GM04503 (cell line): ENCODE measurements at places on chromosomes 4 and X.

DNA sequence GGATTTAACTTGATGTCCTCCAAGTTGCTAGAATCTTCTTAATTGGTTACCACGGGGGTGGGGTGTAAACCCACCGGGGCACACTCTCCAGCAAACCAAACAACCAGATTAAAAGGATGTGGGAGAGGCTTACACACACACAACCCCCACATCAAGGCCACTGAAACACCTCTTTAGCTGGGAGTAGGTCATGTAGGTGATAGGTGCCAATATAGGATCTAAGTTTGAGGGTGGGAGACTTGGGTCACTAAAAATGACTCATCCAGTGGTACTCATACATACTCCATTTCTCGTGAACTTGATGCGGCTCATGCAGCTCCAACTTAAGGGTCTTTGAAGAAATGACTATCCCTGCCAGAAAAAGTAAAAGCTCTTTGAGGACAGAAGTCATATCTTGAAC is 20.5 kb upstream of the CD40LG start:
- DNase-seq = no peak

DNA sequence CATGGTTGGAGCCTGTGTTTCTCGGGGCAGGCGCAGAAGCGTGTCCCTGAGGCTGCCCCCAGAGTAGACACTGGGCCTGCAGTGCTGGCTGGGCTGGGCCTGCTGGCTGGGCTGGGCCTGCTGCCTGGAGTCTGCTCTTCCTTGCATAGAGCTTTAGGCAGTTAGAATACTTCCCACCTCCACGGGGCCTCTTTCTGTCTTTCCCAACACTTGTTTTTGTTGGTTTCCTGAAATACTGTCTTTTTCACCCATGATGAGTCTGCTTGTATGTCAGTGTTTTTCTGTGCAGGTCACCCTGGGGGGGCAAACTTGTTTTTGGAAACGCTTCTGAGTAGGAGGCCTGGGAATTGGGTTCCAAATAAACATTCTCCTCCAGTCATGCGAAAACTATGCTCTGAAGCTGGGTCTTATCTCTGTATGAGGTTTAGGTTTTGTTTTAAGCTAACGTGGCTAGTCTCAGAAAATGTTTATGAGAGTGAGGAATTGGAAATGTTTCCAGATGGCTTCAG is 32.2 kb downstream of the TRMT44 start:
- peak; percentile 95 for DNase-seq

- no peak for DNase-seq
Observed at GRCh38 chrX:24426921-24427746, 38.0 kb upstream of the PDK3 start.

GRCh38 chr4:18292411-18292810 is 270.9 kb upstream of the LCORL start:
- DNase-seq = no peak

DNA sequence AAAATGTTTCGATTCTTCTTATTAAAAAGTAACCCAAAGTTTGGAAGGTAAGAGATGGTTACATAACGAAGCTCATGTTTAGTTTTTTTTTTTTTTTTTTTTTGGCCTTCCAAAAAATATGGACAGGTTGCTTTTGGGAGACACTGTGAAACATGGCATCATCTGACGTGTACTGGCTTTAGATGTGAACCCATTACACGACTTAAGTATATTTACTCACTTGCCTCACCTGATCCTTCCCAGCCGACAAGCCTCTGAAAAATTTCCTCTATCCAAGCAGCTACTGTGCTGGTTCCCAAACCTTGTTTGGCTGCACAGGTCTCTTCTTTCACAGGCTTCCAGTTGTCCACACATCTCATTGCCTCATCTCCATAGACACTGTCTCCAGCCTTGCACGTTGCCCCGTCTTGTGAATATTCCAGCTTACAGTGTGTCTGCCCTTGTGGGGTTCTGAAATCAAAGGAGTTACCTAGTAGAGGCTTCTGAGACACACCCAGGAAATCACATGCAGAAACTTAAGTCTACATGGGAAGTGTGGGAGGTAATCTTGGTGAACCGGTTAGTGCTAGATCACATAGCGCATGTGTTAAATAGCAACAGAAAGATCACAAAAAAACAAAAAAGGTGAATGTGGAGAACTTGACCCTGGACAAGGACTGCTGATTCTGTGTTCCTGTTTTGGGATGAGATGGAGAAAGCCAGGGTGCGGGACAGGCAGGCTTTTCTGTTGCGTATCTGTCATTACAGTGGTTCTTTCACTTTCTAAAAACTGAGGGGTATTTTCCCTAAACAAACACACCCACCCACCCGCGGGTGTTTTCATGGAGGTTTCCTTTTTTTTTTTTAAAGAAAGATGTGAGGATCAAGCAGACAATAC is 328.6 kb downstream of the ARHGAP10 start:
- DNase-seq = no peak

GRCh38 chr4:64497491-64497890 is 88.2 kb upstream of the TECRL start:
- DNase-seq = no peak

DNA sequence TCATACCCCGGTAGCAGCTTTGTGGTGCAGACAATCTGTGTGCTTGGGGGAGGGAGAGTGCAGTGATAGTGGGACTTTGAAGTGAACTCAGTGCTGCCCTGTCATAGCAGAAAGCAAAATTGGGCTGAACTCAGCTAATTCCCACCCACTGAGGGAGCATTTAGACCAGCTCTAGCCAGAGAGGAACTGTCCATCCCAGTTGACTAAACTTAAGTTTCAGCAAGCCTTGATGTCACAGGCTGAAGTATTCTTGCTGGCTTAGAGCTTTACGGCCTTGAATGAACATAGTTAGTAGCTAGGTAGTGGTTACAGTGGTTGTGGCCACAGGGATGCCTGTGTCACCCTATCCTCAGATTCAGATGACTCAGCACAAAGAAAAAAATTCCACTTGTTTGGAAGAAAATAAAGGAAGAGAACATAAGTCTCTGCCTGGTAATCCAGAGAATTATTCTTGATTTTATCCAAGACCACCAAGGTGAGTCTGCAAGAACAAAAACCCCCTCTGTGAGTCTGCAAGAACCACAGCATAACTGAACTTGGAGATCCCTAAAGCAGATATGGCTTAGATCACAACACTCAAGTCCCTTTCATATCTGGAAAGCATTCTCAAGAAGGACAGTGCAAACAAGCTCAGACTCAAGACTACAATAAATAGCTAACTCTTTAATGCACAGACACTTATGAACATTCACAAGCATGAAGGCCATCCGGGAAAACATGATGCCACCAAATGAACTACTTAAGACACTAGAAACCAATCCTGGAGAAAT is 39.4 kb downstream of the ADH7 start:
- no peak for DNase-seq

DNA sequence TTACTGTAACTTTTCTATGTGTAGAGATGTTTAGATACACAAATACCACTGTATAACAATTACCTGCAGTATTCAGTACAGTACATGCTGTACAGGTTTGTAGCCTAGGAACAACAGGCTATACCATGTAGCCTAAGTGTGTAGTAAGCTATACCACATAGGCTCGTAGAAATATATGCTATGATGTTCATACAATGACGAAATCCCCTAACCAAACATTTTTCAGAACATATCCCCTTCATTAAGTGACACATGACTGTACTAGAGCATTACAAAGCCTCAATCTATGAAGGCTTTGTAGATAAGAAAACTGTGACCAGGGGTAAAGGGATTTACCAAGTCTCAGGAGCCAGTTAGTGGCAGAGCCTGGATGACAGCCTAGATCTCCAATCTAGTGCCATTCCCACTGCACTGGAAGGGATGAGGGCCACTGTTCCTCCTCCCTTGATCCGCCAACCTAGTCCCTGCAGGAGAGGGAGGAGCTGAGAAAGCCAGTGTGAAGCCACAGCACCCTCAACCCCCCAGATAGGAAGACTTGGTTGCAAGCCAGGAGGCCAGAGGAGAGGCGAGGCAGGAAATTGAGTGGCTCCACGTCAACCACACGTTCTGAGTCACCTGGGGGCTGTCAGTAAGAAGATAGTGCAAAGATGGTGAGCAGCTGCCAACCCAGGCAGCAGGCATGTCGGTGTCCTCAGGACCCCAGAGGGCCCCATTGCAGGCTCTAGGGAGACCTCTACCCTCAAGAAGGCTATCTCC is 227.7 kb downstream of the BCOR start:
- no peak for DNase-seq

GRCh38 chr4:143575331-143575730 is 61.8 kb downstream of the SMARCA5 start:
- no peak for DNase-seq

DNA sequence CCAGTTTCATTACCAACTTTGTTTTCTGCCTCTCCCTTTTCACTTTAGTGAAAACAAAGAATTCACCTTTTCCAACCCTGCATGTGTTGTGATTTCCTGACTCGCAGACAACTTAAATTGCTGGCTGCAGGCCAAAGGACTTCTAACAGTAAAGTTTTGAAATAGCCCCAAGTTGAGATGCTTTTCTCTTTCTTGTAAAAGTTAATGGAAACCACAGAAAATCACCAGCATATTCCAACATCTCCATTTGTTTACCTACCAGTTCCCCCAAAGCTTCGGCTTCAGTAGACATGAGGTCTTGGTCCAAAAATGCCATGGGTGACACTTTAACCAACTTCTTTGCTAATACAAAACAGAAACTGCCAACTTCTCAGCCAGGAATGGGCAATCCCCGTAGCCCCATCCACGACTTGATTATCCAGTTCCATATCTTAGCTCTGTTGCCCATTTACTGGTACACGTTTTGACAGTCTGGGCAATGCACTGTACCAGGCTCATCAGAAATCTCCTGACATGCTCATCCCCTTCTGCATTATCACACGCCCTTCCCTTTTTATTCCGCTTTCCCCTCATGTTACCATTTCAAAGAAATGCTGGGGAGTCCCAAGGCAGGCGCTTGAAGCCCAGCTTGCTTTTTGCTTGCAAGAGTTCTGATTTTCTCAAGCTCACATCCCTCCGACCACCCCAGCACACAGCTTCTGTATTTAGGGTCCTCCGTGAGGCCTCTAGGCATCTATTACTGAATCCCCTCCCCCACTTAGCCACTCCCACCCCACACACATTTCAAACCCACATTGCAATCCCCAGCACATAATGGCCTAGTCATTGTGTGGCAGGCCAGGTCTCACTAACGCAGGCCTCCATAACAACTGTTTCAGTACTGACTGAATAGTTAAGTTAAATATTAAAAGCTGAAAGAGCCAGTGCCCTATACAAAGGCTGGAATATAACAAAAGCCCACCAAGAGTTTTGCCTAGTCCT is 137.9 kb upstream of the S100G start:
- no peak for DNase-seq

GRCh38 chrX:56782352-56782751 is 53.3 kb downstream of the NBDY start:
- no peak for DNase-seq

- no peak for DNase-seq
Observed at GRCh38 chrX:124720532-124720931, 374.2 kb downstream of the SH2D1A start.

GRCh38 chr4:163263606-163264005 is 68.8 kb downstream of the NPY1R start:
- no peak for DNase-seq

GRCh38 chrX:45036161-45036560 is 163.2 kb downstream of the KDM6A start:
- DNase-seq = no peak

DNA sequence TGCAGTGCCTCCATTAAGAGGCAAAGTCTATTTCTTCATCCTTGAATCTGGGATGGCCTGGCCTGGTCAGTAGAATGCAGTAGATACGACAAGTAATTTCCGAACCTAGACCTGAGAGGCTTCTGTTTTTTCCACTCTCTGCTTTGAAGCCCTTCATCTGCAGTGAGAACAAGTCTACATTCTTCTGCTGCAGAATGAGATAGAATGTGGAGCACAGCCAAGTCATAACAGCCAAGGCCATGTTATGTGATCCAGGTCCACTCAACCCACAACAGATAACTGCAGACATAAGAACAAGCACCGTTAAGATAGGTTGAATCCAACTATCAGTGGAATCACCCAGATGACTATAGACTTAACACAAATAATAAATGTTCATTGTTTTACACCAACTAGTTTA is 1297.7 kb downstream of the C4orf33 start:
- DNase-seq = no peak

DNA sequence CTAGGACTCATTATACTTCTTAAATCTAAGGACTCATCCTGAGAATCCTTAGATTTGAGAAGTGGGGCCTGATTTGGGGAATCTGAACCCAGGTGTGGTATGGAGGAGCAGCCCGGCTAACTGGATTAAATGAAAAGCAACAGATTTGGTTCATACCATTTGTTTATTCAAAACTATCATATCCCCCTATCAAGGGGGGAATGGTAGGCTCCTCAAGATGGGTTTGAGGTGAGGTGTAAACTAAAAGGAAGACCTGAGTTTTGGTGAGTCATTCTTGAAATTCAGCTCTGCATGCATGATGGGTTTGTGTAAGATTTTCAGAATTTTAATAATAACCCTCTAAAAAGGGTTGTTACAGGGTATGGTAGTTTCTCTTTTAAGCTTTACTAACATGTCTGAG is 53.4 kb downstream of the CASP6 start:
- DNase-seq = no peak

- DNase-seq = no peak
Observed at GRCh38 chr4:39169426-39169825, 12.9 kb upstream of the WDR19 start.

- no peak for DNase-seq
Observed at GRCh38 chrX:20263474-20263873, 3.2 kb downstream of the RPS6KA3 start.

- DNase-seq = no peak
Observed at GRCh38 chrX:119871245-119871598, 311 bp downstream of the RNF113A start.

GRCh38 chr4:159227984-159228383 is 125.1 kb downstream of the RAPGEF2 start:
- no peak for DNase-seq

GRCh38 chrX:53379747-53380146 is 42.7 kb downstream of the SMC1A start:
- no peak for DNase-seq

DNA sequence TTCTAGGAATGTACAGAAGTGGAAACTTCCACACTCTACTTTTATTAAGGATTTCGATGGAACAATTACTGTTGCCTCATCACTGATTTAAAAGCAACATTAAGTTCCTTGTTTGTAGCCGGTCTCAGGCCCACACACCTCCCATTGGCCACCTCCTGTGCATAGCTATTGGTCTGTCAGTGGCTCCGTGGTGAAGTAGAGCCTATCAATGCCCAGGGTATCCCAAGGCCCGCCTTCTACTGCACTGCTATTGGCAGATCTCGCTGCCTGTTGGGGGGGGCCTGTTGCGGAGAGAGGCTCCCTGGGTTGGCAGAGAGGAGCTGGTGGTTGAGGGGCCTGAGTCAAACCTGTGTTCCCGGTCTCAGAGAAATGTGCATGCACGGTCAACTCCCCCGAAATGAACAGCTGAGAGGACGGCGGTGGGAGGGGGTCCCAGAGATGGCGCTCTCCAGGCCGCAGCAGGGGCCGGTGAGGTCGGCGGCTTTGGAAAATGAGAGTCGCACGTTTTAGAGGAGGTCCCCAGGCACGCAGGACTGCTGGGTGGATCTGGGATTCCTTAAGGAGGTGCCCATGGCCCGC is 4.9 kb upstream of the ARAF start:
- DNase-seq = peak; percentile 73

DNA sequence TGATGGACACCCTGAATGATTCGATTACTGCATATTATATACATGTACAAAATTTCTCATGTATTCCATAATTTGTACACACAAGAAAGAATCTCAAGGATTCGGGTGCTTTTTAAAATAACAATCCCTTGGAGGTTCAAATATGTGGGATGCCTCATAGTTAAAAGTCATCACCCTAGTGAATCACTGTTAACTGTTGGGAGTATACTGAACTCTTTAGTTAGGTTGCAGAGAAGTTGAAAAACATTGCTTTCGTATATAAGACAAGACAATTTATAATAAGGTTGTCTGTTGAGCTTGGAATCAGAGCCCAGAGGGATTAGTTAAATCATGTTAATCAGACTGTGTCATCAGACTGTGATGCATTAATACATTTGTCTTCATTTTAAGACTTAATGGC is 15.6 kb downstream of the DCK start:
- peak; percentile 29 for DNase-seq
